DMS153 (cell line): ENCODE measurements at places on chromosomes 5 and 9.

DNA sequence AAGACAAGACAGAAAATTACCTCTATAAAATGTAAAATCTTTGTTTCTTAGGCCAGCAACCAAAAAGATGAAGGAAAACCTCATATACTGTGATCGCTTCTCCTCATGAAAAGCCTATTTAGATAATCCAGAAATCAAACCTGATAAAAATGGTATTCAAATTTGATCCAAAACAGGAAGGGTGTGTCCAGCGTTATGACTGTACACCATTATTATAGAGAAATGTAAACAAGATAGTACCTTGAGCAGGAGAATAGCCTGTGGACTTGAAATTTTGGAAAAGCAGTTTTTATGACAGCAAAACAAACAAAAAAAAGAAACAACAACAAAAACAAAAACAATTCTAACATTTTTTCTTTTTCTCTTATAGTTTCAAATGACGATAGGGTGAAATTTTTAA is 1382.8 kb upstream of the CDH9 start:
- no peak for DNase-seq

- DNase-seq, result no peak
Measured at GRCh38 chr5:61327760-61328753, 4.0 kb upstream of the ZSWIM6 start.

- no peak for DNase-seq
Measured at GRCh38 chr9:137173796-137174664, 2.2 kb upstream of the TMEM210 start.

- no peak for DNase-seq
Measured at GRCh38 chr5:2021484-2022176, 138.9 kb upstream of the IRX4 start.

DNA sequence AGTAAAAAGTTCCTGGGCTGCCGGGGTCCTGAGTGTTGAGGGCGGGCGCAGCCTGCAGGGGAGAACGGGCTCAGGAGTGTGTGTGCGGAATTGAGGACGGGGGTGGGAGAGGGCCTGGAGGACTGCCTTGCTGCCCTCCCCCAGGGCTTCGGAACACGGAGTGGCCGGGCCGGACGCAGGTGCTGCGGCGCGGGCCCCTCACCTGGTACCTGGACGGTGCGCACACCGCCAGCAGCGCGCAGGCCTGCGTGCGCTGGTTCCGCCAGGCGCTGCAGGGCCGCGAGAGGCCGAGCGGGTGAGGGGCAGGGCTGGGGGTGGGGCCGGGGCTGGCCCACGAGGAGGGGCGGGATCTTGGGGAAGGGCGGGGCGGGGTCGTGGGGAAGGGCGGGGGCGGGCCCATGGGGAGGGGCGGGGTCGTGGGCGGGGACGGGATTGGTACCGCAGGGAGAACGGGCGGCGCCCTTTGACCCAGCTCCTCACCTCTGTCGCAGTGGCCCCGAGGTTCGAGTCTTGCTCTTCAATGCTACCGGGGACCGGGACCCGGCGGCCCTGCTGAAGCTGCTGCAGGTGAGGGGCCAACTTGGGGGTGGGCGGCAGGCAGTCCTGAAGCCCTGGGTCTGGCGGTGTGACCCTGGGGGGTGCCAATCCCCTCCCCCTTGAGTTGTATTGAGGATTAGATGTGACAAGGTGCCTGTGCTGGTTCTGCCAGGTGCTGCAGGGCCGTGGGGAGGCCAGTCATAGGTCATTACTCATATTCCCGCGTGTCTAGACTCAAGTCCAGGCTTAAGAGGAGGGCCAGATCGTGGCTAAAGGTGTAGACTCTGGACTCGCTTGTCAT is 7.1 kb downstream of the FPGS start:
- no peak for DNase-seq

GRCh38 chr5:92554447-92555085 is 1026.5 kb downstream of the NR2F1-AS1 start:
- no peak for DNase-seq

- no peak for DNase-seq
Measured at GRCh38 chr5:13536933-13537332, 407.6 kb downstream of the DNAH5 start.

DNA sequence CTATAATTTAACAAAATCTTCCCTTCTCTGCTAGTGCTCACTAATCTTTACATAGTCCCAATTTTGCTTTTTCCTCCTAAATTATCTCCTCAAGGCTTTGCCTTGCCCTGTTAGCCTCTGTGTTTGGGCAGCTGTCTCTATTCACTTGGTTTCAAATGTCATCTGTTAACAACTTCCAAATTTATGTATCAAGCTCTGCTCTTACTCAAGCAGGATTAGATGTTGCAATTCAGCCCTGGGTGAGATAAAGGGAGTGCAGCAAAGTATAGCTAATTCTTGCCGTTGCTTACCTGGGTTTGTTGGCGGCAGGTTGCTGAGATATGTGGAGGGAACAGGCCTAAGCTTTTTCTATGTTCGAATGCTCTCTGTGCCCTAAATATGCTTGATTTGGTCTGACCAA is 483.8 kb downstream of the DMAC1 start:
- no peak for DNase-seq

- no peak for DNase-seq
Measured at GRCh38 chr5:89281766-89282553, 399.0 kb upstream of the MEF2C start.

GRCh38 chr9:108547411-108548135 is 308.2 kb downstream of the ACTL7B start:
- DNase-seq, result no peak

DNA sequence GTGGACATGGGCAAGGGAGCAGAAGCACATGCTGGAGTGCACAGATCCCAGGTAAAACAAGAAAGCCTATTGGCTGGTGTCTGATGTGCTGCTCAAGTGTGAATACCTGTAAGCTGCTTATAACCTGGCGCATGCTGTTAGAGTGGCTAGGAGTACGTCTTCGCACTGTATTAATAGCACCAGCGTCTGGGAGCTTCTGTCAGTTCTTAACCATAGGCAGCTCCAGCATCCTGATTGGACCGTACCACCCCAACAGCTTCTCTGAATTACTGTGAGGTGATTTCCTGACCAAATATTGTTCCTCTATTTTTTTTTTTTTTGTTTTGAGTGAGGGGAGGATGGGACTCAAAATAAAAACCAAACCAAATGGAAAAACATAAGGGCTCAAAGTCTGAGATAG is 987.6 kb downstream of the PTPRD start:
- DNase-seq, result no peak

- DNase-seq, result no peak
Measured at GRCh38 chr9:137647096-137647714, 28.4 kb downstream of the EHMT1 start.
